ENCODE measurements at places on chromosomes 7 and 10. TPM values are rescaled to one million over a fixed set of nuclear protein-coding genes. Genes with fewer than 3 reads are reported as not detected.

Gene FAM241B
- 13.7 TPM for total RNA-seq

Gene TUBAL3
- total RNA-seq = not detected

- no peak for DNase-seq
Observed at GRCh38 chr7:156895024-156895780, 2.2 kb upstream of the LMBR1 start.

- DNase-seq = peak; percentile 41
Observed at GRCh38 chr7:73870041-73870492, 9.1 kb downstream of the TMEM270 start.

DNA sequence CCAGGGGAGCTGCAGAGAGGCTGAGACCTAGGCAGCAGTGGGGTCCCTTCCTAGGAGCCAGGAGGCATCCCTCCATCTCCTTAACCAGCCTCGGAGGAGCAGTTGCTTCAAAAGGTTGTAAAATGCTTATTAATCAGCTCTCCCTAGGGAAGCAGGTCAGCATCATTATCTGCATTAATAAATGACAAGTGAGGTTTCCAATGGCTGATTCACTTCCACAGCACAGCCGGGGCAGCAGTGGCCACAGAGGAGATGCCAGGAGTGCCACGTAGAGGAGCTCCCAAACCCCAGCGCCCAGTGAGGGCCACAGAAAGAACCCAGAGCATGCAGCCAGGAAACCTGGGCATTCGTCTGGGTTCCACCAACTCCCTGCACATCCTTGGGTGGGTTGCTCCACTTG lies 8.2 kb upstream of the NPFFR1 start:
- DNase-seq = no peak
